ENCODE measurements at places on chromosomes 16 and 17. TPM values are rescaled to one million over a fixed set of nuclear protein-coding genes. Genes with fewer than 3 reads are reported as not detected.

- no peaks in the 10 kb centered on the region for H3K36me3 ChIP-seq
- no peak overlapping the region for H3K27ac ChIP-seq
- no peak for DNase-seq
- H3K4me1 ChIP-seq, result peaks cover 7% of the 10 kb centered on the region
Observed at GRCh38 chr17:50871898-50872297, 5.7 kb upstream of the TOB1 start.

DNA sequence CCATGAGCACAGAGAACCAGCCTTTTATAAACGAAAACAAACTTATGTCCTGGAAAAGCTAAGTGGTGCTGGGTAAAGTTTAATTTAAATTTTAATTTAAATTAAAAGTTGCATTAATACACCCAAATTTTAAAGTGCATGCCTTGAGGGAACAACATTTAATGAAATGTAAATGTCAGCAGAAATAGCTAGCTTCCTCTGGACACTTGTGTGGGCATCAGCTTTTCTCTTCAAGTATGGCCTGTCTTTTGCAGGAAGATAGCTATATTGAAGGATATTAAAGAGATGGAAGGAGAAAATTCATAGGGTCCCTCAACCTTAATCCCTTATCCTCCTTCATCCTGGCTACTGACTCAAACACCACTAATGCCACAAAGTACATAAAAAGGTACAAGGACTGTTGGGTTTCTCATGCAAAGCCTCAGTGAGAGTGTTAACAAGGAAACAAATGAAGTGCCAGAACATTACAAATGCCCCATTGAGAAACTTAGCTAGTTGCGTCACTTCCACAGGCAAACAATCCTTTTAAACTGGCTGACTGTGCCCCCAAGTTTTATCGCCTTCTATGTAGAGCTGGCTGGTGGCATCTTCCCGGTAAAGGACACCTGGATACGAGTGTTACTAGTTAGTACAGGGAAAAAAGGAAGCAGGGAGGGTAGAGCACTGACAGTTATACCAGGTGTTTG, 14.1 kb downstream of the PHF12 start:
- DNase-seq, result no peak
- H3K27me3 ChIP-seq, result no peaks in the 10 kb centered on the region
- no peak overlapping the region for H3K27ac ChIP-seq
- no peak overlapping the region for H3K4me3 ChIP-seq
- peaks cover 46% of the 10 kb centered on the region for H3K36me3 ChIP-seq
- H3K4me1 ChIP-seq, result no peaks in the 10 kb centered on the region

GRCh38 chr17:77126519-77126918, 14.2 kb upstream of the SEC14L1 start:
- H3K4me3 ChIP-seq, result no peak overlapping the region
- no peaks in the 10 kb centered on the region for H3K27me3 ChIP-seq
- no peaks in the 10 kb centered on the region for H3K36me3 ChIP-seq
- peaks cover 89% of the 10 kb centered on the region for H3K4me1 ChIP-seq

GRCh38 chr16:47026492-47026891, 53.0 kb upstream of the DNAJA2 start:
- H3K4me1 ChIP-seq, result no peaks in the 10 kb centered on the region
- no peaks in the 10 kb centered on the region for H3K27me3 ChIP-seq
- no peaks in the 10 kb centered on the region for H3K36me3 ChIP-seq
- H3K4me3 ChIP-seq, result no peak overlapping the region
- no peak for DNase-seq

DNA sequence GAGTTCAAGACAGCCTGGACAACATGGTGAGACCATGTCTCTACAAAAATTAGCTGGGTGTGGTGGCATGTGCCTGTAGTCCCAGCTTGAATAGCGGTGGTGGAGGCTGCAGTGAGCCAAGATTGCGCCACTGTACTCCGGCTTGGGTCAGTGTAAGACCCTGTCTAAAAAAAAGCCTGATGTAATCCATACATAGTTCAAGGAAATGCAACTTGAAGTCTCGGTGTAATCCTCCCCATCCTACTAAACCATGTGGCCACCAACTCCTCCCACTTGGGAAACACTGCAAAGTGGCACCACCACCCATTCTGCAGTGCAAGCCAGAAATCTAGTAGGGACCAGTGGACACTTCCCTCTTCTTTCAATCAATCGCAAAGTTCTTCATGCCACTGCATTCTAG, 5.4 kb upstream of the KPNB1 start:
- H3K27me3 ChIP-seq, result no peaks in the 10 kb centered on the region
- peaks cover 10% of the 10 kb centered on the region for H3K4me1 ChIP-seq
- no peak for DNase-seq
- H3K27ac ChIP-seq, result no peak overlapping the region
- H3K36me3 ChIP-seq, result peaks cover 5% of the 10 kb centered on the region

GRCh38 chr16:81717662-81718189, 61.4 kb upstream of the PLCG2 start:
- no peaks in the 10 kb centered on the region for H3K36me3 ChIP-seq
- H3K4me3 ChIP-seq, result no peak overlapping the region
- no peaks in the 10 kb centered on the region for H3K27me3 ChIP-seq
- DNase-seq, result no peak

DNA sequence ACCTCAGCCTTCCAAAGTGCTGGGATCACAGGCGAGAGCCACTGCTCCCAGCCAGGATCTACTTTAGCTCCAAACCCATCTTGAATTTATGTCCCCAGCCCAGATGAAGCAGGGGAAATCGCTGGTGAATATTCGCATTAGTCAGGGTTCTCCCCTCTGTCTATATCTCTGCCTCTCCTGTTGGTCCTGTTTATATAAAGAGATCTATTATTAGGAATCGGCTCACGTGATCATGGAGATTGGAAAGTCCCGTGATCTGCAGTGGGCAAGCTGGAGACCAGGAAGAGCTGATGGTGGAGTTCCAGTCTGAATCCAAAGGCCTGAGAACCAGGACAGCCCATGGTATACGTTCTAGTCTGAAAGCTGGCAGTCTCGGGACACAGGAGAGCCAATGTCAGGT, 382.8 kb downstream of the SEC14L1 start:
- peaks cover 2% of the 10 kb centered on the region for H3K4me1 ChIP-seq
- DNase-seq, result no peak
- no peak overlapping the region for H3K4me3 ChIP-seq
- H3K27me3 ChIP-seq, result peaks cover 18% of the 10 kb centered on the region

GRCh38 chr17:38577244-38577643, 28.5 kb downstream of the SRCIN1 start:
- no peak overlapping the region for H3K27ac ChIP-seq
- no peak for DNase-seq
- peaks cover 5% of the 10 kb centered on the region for H3K4me1 ChIP-seq
- H3K27me3 ChIP-seq, result peaks cover 84% of the 10 kb centered on the region
- no peaks in the 10 kb centered on the region for H3K36me3 ChIP-seq
- H3K4me3 ChIP-seq, result no peak overlapping the region

- no peak overlapping the region for H3K27ac ChIP-seq
- no peak for DNase-seq
- H3K4me1 ChIP-seq, result peaks cover 36% of the 10 kb centered on the region
- no peaks in the 10 kb centered on the region for H3K27me3 ChIP-seq
- no peak overlapping the region for H3K4me3 ChIP-seq
- no peaks in the 10 kb centered on the region for H3K36me3 ChIP-seq
Observed at GRCh38 chr16:11603331-11603750, 16.6 kb upstream of the LITAF start.

SLC38A8 gene
- not detected for total RNA-seq

Data from SJSA1 (cell line).